ENCODE measurements at places on chromosomes 6 and 20. TPM values are rescaled to one million over a fixed set of nuclear protein-coding genes. Genes with fewer than 3 reads are reported as not detected.
A peak's percentile ranks its signal among the peaks of the same experiment; 100 is the strongest.

BHLHE23 gene
- not detected for total RNA-seq

COL19A1 gene
- total RNA-seq: 0.42 TPM

FOXP4 gene
- total RNA-seq: 31.6 TPM

LMBRD1 gene
- total RNA-seq: 53.1 TPM

PRR18 gene
- not detected for total RNA-seq

OPRM1 gene
- total RNA-seq: not detected

GTPBP2 gene
- 60.3 TPM for total RNA-seq

DNA sequence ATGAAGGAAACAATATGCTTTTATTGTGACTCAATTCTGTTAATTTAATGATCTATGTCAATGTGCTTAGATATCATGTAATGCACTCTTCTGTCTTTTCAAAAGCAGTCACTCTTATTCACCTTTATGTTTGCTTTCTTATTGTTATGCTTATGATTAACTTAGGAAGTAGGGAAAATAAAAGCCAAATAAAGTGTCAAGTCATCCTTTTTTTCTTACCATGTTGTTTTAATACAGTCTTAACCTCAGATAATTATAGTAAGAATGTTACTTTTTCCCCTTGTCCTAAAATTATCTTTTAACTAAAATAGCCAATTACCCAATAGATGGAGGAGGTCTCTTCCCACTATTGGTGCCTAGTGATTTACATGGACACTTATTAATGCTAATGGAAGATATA is 72.6 kb downstream of the TFAP2B start:
- no peak overlapping the region for H3K4me3 ChIP-seq
- H3K27me3 ChIP-seq: no peaks in the 10 kb centered on the region
- no peak for DNase-seq
- no peak overlapping the region for H3K27ac ChIP-seq
- H3K4me1 ChIP-seq: no peaks in the 10 kb centered on the region
- no peaks in the 10 kb centered on the region for H3K36me3 ChIP-seq

- no peak for DNase-seq
- no peak overlapping the region for H3K4me3 ChIP-seq
- peaks cover 2% of the 10 kb centered on the region for H3K4me1 ChIP-seq
- H3K27me3 ChIP-seq: no peaks in the 10 kb centered on the region
Measured at GRCh38 chr6:42569102-42570028, 5.5 kb downstream of the UBR2 start.

- H3K27ac ChIP-seq: no peak overlapping the region
- H3K4me1 ChIP-seq: no peaks in the 10 kb centered on the region
- no peaks in the 10 kb centered on the region for H3K36me3 ChIP-seq
- no peak for DNase-seq
Measured at GRCh38 chr6:103680116-103680515, 1179.6 kb downstream of the HACE1 start.

GRCh38 chr6:37048851-37049757 is 43.6 kb downstream of the FGD2 start:
- H3K27ac ChIP-seq: no peak overlapping the region
- no peaks in the 10 kb centered on the region for H3K27me3 ChIP-seq
- H3K36me3 ChIP-seq: no peaks in the 10 kb centered on the region
- no peak overlapping the region for H3K4me3 ChIP-seq
- H3K4me1 ChIP-seq: no peaks in the 10 kb centered on the region
- DNase-seq: peak; percentile 79

- H3K36me3 ChIP-seq: no peaks in the 10 kb centered on the region
- H3K27ac ChIP-seq: no peak overlapping the region
- no peaks in the 10 kb centered on the region for H3K4me1 ChIP-seq
Measured at GRCh38 chr6:161379834-161380582, 106.1 kb upstream of the AGPAT4 start.

GRCh38 chr6:167579806-167580618 is 246.7 kb upstream of the AFDN start:
- H3K36me3 ChIP-seq: no peaks in the 10 kb centered on the region
- no peaks in the 10 kb centered on the region for H3K27me3 ChIP-seq
- DNase-seq: no peak
- H3K4me1 ChIP-seq: no peaks in the 10 kb centered on the region
- H3K4me3 ChIP-seq: no peak overlapping the region

DNA sequence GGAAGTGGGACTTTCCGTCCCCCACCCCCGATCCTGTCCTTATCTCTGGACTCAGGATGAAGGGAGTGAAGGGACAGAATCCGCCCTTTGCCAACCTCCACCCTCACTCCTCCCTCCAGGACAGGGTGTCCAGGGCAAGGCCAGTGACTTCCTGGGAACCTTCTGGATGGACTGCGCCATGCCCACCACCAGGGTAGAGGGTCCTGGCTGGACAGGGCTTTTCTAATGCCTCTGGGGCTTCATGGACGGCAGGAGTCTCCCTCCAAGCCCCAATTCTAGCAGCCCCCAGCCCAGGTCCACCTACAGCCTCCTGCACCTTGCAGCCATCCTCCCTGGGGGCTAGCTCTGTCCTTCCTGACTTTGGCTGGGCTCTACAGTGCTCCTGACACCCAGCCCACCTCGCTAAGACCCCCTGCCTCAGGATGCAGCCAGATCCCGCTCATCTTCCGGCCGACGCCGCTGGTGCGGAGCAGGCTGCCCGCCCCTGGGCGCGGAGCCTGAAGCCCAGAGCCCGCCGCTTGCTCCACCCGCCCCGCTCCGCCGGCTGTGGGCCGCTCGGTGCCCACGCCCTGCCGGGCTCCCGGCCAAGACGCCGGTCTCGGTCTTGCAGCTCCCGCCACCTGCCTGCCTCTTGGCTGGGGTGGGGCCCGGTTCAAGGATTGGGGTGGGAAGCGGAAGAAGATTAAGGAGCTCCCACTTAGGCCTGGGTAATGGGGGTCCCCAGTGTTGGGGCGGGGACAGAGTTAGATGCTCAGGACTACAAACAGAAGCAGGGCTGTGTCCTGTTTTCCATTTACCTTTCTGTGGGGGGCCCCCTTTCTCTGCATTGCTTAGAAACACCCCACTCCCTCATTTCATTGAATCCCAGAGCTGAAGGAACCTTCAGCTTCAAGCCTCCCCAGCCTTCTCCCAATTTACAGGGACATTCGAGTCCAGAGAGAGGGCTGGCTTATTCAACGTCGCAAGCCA is 72.8 kb downstream of the MDGA1 start:
- peak; percentile 85 for DNase-seq
- H3K27me3 ChIP-seq: no peaks in the 10 kb centered on the region
- H3K36me3 ChIP-seq: no peaks in the 10 kb centered on the region
- H3K4me1 ChIP-seq: no peaks in the 10 kb centered on the region
- no peak overlapping the region for H3K27ac ChIP-seq

DNA sequence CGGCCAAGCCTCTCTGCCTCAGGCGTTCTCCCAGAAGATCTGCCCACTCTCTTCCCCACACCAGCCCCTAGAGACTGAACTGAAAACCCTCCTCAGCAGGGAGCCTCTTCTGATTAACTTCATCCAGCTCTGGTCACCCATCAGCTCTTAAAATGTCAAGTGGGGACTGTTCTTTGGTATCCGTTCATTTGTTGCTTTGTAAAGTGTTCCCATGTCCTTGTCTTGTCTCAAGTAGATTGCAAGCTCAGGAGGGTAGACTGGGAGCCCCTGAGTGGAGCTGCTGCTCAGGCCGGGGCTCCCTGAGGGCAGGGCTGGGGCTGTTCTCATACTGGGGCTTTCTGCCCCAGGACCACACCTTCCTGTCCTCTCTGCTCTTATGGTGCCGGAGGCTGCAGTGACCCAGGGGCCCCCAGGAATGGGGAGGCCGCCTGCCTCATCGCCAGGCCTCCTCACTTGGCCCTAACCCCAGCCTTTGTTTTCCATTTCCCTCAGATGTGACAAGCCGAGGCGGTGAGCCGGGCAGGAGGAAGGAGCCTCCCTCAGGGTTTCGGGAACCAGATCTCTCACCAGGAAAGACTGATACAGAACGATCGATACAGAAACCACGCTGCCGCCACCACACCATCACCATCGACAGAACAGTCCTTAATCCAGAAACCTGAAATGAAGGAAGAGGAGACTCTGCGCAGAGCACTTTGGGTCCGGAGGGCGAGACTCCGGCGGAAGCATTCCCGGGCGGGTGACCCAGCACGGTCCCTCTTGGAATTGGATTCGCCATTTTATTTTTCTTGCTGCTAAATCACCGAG is 14.2 kb downstream of the VEGFA start:
- DNase-seq: no peak
- no peak overlapping the region for H3K27ac ChIP-seq
- no peaks in the 10 kb centered on the region for H3K4me1 ChIP-seq
- H3K27me3 ChIP-seq: no peaks in the 10 kb centered on the region

- no peak overlapping the region for H3K27ac ChIP-seq
- no peak for DNase-seq
- H3K36me3 ChIP-seq: no peaks in the 10 kb centered on the region
- no peaks in the 10 kb centered on the region for H3K27me3 ChIP-seq
- H3K4me1 ChIP-seq: no peaks in the 10 kb centered on the region
- no peak overlapping the region for H3K4me3 ChIP-seq
Measured at GRCh38 chr20:16107172-16107870, 465.9 kb downstream of the KIF16B start.

GRCh38 chr6:145306489-145306888 is 428.8 kb downstream of the EPM2A start:
- no peaks in the 10 kb centered on the region for H3K27me3 ChIP-seq
- H3K27ac ChIP-seq: no peak overlapping the region
- H3K4me1 ChIP-seq: no peaks in the 10 kb centered on the region
- H3K4me3 ChIP-seq: no peak overlapping the region
- H3K36me3 ChIP-seq: no peaks in the 10 kb centered on the region
- DNase-seq: no peak

- no peaks in the 10 kb centered on the region for H3K36me3 ChIP-seq
- DNase-seq: no peak
- no peak overlapping the region for H3K4me3 ChIP-seq
- no peaks in the 10 kb centered on the region for H3K27me3 ChIP-seq
Measured at GRCh38 chr6:37512400-37513011, 12.8 kb upstream of the CCDC167 start.

- H3K27me3 ChIP-seq: no peaks in the 10 kb centered on the region
- H3K4me3 ChIP-seq: no peak overlapping the region
- H3K27ac ChIP-seq: no peak overlapping the region
- no peaks in the 10 kb centered on the region for H3K36me3 ChIP-seq
Measured at GRCh38 chr6:94956910-94957309, 620.4 kb upstream of the MANEA start.

- no peaks in the 10 kb centered on the region for H3K36me3 ChIP-seq
- DNase-seq: no peak
- H3K4me1 ChIP-seq: no peaks in the 10 kb centered on the region
Measured at GRCh38 chr6:139635401-139636130, 261.1 kb upstream of the CITED2 start.

- no peak overlapping the region for H3K4me3 ChIP-seq
- no peaks in the 10 kb centered on the region for H3K36me3 ChIP-seq
- no peak overlapping the region for H3K27ac ChIP-seq
- H3K4me1 ChIP-seq: no peaks in the 10 kb centered on the region
- DNase-seq: no peak
- H3K27me3 ChIP-seq: no peaks in the 10 kb centered on the region
Measured at GRCh38 chr6:130908188-130908587, 81.0 kb downstream of the SMLR1 start.

DNA sequence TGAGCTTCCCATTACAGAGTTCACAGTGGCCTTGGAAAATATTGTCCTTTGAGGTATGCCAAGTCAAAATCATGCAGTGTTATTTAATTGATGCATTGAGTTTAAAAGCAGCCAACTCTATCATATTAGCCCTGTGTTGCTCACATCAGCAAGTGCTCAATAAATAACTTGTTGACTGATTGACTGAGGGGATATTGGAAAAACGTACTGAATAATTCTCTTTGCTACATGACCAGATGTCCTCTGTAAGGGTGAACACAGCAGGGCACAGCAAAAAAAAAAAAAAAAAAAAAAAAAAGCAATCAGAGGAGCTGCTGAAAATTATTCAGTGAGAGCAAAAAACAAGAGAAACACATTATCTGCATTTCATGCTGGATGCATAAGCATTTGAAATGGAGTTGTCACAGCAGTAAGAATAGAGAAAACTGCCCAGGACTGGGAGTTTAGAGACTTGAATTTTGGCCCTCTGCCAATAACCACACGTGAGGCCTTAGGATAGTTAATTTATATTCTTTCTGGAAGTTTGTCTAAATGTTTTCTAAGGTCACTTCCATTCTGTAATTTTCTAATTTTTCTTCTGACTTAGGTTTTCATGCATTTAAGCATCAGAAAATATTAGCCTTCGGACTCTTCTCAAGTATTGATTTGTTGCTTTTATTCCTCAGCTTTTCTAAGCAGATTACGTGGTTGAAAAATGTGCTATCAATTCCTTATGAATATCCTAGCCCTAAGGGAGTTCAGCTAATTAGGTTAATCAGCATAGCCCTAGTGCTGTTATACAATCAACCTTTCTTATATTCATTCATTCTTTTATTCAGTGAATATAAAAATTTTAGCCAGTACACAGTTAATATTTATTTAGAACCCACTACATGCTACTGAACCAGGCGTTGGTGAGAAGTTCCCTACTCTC is 246.8 kb upstream of the STXBP5 start:
- H3K27ac ChIP-seq: no peak overlapping the region
- no peak overlapping the region for H3K4me3 ChIP-seq
- no peaks in the 10 kb centered on the region for H3K36me3 ChIP-seq

GRCh38 chr6:142833054-142833453 is 111.9 kb downstream of the HIVEP2 start:
- H3K36me3 ChIP-seq: no peaks in the 10 kb centered on the region
- no peaks in the 10 kb centered on the region for H3K27me3 ChIP-seq

GRCh38 chr20:40965671-40966070 is 63.0 kb upstream of the TOP1 start:
- no peak for DNase-seq
- no peaks in the 10 kb centered on the region for H3K4me1 ChIP-seq
- H3K4me3 ChIP-seq: no peak overlapping the region
- no peaks in the 10 kb centered on the region for H3K36me3 ChIP-seq

DNA sequence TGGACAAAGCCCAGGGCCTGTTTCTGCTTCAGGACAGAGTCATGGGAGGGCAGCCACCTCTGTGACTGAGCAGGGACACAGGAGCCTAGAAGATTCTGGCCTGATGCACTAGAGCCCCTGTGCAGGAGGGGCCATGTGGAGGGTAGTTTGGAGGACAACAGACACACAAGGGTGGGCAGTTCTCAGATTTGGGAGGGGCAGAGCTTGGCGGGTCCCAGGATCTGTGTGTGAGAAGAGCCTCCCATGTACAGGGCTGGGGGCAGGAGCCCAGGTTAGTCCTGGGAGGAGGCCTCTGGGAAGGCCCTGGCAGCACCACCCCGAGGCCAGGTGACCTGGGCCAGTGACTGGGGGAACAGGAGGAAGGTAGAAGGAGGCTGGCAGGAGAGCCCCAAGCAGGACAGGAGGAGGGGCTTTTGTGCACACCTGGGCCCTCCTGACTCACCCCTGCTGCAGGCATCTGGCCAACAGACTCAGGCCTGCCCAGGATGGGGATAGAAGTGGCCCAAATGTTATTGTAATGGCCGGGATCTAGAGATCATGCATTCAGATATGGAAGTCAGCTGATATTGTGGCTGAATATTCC is 1.4 kb upstream of the ULBP3 start:
- DNase-seq: no peak
- no peaks in the 10 kb centered on the region for H3K4me1 ChIP-seq
- H3K27me3 ChIP-seq: no peaks in the 10 kb centered on the region
- no peak overlapping the region for H3K27ac ChIP-seq
- H3K36me3 ChIP-seq: no peaks in the 10 kb centered on the region

All from aorta (tissue), 5 donors.